ENCODE measurements at places on chromosomes 6 and 20. TPM values are rescaled to one million over a fixed set of nuclear protein-coding genes. Genes with fewer than 3 reads are reported as not detected.

Gene TINAG
- total RNA-seq: not detected

Gene OR12D3
- not detected for total RNA-seq

- peaks cover 11% of the 10 kb centered on the region for H3K36me3 ChIP-seq
- H3K27me3 ChIP-seq: no peaks in the 10 kb centered on the region
These were observed 1.9 kb upstream of the AP5S1 start for GRCh38 chr20:3818155-3819151.

GRCh38 chr6:106527979-106528378 is 101.3 kb downstream of the RTN4IP1 start:
- no peaks in the 10 kb centered on the region for H3K36me3 ChIP-seq
- no peaks in the 10 kb centered on the region for H3K4me1 ChIP-seq
- DNase-seq: no peak
- H3K27ac ChIP-seq: no peak overlapping the region
- H3K27me3 ChIP-seq: no peaks in the 10 kb centered on the region

DNA sequence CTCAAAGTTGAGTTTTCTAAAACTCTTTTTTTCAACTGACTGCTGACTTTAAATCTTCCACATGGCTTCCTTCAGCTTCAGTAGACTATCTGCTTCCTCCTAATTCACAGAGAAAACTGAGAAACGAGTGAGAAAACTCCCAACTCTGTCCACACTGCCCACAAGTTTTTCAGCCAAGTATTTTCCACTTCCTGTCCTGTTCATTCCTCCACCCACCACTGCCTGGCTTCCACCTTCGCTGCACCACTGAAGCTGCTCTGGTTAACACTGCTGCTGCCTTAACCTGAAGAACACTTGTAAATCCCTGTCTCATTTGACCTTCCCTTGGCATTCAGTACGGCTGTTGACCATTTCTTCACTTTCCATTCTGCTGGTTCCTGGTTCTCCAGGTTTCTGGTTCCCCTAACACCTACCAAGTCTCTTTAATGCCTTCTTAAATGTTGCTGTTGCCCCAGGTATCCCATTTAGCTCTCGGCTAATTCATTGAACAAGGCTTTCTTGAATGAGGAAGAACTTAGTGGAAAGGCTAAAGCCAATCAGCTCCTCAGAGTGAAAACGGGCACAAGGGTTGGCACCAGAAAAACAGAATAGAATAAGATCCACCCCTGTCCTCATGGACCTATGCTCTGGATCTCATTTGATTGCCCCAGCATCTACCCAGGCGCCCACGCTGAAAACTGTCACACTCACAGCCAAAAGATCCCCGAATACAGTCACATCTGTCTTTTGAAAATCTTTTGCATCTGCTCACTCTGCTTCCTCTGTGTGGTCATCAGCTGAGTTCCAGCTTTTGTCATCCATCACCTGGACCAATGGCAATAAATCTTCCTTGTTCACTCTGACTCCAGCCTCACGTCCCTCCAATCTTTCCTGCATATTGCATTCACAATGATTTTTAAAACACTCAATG is 104.4 kb upstream of the TAB2 start:
- no peaks in the 10 kb centered on the region for H3K4me1 ChIP-seq
- no peak for DNase-seq
- no peaks in the 10 kb centered on the region for H3K27me3 ChIP-seq
- no peak overlapping the region for H3K27ac ChIP-seq
- no peaks in the 10 kb centered on the region for H3K36me3 ChIP-seq
